ENCODE measurements at places on chromosomes 3 and 15. TPM values are rescaled to one million over a fixed set of nuclear protein-coding genes. Genes with fewer than 3 reads are reported as not detected.

The PLA1A gene
- 1.1 TPM for total RNA-seq

The GPR156 gene
- total RNA-seq: 0.90 TPM

The ROPN1B gene
- not detected for total RNA-seq

The DNAJC17 gene
- total RNA-seq: 33.5 TPM

The CCDC54 gene
- not detected for total RNA-seq

The PAK6 gene
- total RNA-seq: not detected

The PIERCE2 gene
- total RNA-seq: 6.6 TPM

The C3orf85 gene
- total RNA-seq: not detected

The CTXN2 gene
- total RNA-seq: not detected

The B2M gene
- total RNA-seq: 2,390 TPM

The UBAP1L gene
- 3.8 TPM for total RNA-seq

Data from fibroblast of the aortic adventitia (primary cell).